NCI-H1092 (cell line): ENCODE measurements at places on chromosomes 2 and 18.

GRCh38 chr2:167832868-167833287 is 414.5 kb downstream of the STK39 start:
- no peak for DNase-seq

GRCh38 chr2:141021611-141022010 is 1109.2 kb downstream of the LRP1B start:
- DNase-seq: no peak

- DNase-seq: no peak
Observed at GRCh38 chr18:37305066-37305465, 260.5 kb downstream of the CELF4 start.

DNA sequence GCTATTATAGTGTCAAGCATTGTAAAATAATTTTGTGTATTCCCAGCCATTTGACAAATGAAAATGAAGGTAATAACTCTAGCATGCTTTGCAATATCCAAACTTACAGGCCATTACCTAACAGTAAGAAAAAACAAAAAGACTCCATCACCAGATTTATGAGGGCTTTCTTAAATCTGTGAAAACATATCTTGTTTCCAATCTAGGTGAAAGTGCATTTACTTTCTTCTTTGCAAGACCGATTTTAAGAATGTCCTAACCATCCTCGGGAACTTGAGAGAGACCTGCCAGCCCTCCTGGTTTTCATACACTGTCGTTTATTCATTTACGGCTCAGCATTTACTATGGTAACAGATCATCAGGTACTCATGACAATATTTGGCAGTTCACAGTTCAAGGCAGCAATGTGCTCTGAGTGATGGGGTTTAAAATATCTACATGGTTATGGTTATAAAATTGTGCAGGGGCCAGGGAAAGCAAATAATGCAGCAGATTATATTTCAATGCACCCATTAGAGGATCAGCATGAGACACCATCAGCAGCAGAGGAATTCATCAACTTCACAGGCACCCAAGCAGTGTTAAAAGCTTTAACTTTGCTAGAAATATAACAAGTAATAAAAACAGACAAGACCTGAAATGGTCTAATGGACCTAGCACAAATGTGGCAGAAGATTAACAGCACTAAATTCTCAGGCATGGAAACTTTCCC is 34.4 kb upstream of the PARD3B start:
- no peak for DNase-seq

DNA sequence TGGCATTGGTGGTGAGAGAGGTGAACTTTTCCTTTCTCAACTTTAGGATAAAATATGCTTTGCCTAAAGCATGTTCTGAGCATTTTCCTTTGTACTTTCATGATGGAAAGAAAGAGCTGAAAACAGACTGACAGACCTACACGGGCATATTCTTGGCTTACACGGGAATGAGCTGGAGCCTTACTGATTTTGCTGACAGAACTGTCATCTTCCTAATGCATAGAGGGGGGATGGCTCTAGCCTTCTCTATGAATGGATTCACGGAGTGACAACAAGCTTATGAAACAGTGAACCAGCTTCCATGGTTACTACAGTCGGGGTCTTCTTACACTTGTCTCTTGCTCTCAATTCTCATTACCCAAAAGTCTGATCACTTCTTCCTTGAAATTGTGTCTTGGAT is 32.2 kb downstream of the FSHR start:
- DNase-seq: no peak

GRCh38 chr2:96495982-96496629 is 9.1 kb downstream of the NEURL3 start:
- DNase-seq: no peak

DNA sequence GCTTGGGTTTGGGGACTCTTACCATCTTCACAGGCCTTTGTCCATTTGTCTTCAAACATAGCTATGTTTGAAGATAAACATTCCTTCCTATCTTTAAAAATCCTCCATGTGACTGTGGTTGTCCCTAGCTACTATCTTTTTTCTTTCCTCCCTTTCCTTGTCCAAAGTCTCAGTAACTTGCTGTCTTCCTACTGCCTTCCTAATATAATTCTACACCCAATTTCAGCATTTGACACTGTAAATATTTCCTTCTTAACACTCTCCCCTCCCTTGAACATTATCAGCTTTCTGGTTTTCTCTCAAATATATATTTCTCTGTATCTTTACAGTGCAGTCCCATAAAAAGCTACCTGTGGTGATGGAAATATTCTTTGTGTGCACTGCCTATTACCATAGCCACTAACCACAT is 5.3 kb upstream of the SP3 start:
- no peak for DNase-seq

DNA sequence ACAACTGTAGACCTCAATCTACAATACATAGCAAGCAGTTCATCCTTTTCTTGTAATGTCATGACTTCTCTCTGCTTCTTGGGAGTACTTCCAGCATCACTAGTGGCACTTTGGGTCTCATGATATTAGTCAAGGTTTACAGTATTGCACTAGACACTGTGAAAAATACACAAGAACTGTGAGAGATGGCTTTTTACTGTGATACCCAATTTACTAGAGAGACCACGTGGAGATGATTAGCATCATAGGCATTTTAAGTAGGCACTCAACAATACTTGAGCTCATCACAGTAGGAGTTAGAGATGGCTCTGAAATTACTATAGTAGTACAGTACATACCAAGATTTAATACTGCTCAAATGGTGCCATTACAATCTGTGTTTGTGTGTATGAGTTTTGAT is 112.8 kb upstream of the EML6 start:
- DNase-seq: no peak

- no peak for DNase-seq
Observed at GRCh38 chr18:57982372-57983021, 61.5 kb upstream of the NEDD4L start.

DNA sequence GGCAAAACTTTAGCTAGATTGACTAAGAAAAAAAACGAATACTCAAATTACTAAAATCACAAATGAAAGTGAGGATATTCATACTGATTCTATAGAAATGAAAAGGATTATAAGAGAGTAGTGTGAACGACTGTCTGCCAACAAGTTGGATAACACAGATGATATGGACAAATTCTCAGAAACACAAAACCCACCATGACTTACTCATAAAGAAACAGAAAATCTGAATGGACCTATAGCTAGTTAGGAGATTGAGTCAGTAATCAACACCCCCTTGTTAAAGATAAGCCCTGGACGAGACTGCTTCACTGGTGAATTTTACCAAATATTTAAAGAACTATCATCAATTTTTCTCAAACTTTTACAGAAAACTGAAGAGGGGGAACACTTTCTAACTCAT is 108.8 kb upstream of the TMEM200C start:
- DNase-seq: no peak

DNA sequence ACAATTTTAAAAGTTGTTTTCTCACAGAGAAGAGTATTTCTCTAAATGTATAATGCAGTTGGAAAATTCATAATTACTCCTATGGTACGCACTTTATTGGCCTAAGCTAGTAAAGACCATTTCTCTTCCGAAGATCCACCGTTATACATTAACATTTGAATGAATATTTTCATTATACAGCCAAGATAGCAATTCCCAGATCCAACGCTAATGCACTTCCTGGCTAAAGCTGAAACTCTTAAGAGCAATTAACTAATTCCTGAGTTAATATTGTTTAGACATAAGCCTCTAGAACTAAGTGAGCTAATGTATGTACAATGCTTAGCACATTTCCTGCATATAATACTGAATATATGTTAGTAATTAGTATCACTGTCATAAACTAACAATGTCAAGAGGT is 56.2 kb downstream of the PDK1 start:
- no peak for DNase-seq

GRCh38 chr2:112784199-112785189 is at the start of gene IL1A:
IL1A (minus strand) TSS chr2:112784493; CDS start chr2:112783770, 723 bp downstream.
- DNase-seq: no peak

GRCh38 chr2:166112193-166112605 is 15.6 kb downstream of the SCN1A start:
- no peak for DNase-seq

GRCh38 chr18:1585881-1586488 is 681.3 kb downstream of the ADCYAP1 start:
- peak; percentile 16 for DNase-seq

- no peak for DNase-seq
Observed at GRCh38 chr2:178397002-178397605, 53.9 kb downstream of the PRKRA start.

- DNase-seq: no peak
Observed at GRCh38 chr18:22200611-22201225, 31.3 kb downstream of the GATA6 start.

GRCh38 chr2:235168174-235168979 is 216.6 kb downstream of the SH3BP4 start:
- DNase-seq: no peak

GRCh38 chr2:190378880-190379237 is 29.3 kb upstream of the MFSD6 start:
- DNase-seq: no peak

GRCh38 chr2:196149948-196150347 is 21.4 kb downstream of the STK17B start:
- DNase-seq: no peak

GRCh38 chr2:43021791-43022509 is 204.5 kb downstream of the ZFP36L2 start:
- no peak for DNase-seq

GRCh38 chr2:63192889-63193774 is 142.5 kb downstream of the OTX1 start:
- no peak for DNase-seq

DNA sequence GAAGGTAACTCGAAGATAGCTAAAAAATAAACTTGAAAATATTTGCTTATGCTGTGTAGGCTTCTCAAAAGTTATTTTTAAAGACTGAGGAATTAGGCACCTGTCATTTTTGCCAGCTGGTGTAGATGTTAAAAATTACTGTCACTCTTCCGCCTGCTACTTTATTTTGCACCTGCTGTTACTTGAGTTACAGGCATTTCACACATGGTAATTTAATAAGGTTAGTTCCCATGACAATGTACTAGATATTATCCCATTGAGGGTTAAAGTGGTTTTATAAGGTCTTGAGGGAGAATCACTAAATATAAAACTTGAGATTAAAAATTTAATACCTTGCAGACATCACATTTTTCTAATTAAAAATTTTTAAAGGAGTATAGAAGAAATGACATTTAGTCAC is 26.6 kb downstream of the MYL1 start:
- DNase-seq: no peak

GRCh38 chr2:179619947-179620467 is 241.4 kb downstream of the ZNF385B start:
- no peak for DNase-seq

DNA sequence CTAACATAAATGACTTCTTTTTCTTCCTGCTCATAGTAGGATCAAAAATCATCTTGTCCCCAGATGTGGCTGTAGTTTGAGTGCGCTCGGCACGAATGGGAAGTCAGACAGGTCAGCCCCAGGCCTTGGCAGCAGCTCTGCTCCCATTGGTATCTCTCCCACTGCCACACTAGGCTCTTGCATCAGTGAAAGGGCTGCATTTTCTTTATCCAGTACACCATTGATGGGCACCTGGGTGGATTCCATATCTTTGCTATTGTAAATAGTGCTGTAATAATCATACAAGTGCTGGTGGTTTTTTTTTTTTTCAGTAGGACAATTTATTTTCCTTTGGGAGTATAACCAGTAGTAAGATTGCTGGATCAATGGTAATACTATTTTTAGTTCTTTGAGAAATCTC is 865.5 kb downstream of the CCDC85A start:
- DNase-seq: no peak

GRCh38 chr2:174878537-174879147 is 114.4 kb upstream of the CHRNA1 start:
- DNase-seq: peak; percentile 6

DNA sequence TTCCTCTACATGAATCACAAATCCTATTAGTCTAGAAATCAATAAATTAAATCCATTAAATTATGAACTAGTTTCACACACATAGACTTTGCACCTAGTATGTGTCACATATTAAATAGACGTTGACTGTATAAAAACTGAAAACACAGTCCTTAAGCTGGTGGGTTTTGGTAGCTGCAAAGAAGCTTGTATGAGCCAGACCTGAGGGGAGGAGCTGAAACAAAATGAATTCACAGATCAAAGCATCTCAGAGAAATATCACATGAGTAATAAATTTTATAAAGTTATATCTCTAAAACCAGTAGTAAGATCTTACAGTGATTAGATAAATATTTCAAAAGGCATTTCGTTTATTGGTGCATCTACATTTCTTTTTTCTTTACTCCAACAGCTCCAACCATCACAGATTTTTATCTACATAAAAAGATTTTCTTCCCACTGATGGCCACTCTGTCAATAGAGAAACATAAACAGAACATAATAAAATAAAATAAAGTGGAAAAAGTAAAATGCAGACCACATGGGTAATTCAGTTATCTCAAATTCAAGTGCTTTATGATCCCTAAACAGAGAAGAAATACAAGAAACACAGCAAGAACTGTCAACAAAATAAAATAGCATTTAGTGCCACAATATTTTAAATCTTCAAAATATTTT is 420.0 kb upstream of the CYRIA start:
- no peak for DNase-seq

DNA sequence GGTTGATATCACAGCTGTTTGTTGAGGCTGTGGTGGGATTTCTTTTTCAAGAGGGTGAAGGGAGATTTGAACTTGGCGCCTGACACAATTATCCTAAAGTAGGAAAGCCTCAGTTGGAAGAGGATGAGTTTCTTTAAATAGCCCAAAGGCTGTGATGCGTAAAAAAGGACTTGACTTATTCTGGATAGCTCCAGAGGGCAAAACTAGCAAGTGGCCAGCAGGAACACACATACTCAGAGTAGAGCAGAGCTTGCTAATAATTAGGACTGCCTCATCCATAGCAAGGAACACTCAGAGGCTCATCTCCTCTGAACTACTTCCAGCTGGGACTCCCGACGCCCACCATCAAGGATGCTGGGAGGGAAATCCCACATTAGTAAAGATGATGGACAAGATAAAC is 74.0 kb downstream of the AFF3 start:
- no peak for DNase-seq

GRCh38 chr2:168884975-168885374 is 5.3 kb downstream of the SPC25 start:
- no peak for DNase-seq

DNA sequence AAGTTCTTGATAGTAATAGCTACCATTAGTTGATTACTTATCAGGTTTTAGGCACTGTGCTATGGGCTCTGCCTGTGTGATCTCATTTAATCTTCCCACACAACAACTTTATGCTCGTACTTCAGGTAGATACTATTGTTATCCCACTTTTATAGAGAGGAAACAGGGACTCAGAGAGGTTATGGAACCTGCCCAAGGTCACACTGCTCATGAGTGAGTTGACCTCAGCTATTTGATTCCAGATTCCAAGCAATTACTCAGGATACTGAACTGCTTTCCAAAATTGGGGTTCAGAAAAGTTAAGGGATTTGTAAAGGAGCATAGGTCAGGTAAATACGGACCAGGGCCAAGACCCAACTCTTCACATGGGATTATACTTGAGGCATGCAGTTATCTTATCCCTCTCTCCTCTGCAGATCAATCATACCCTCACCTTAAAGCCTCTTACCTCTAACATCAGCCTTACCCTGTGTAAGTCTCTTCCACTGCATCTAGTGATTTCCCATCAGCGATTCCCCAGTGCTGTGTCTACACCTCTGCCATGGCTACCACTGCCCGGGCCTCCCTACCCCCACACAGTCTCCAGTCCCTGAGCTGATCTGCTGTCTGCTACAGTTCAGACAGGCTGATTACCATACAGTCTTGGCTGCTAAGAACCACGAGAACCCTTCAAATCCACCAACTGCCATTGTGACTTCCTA is 74.4 kb downstream of the ANTXR1 start:
- DNase-seq: no peak
